Activated CD4-positive, alpha-beta T cell treated with anti-CD3 and anti-CD28 coated beads for 36 hours (primary cell): ENCODE measurements at places on chromosomes 1 and 21. TPM values are rescaled to one million over a fixed set of nuclear protein-coding genes. Genes with fewer than 3 reads are reported as not detected.
A peak's percentile ranks its signal among the peaks of the same experiment; 100 is the strongest.

Gene KCNJ9
- 0.04 TPM for total RNA-seq

DNA sequence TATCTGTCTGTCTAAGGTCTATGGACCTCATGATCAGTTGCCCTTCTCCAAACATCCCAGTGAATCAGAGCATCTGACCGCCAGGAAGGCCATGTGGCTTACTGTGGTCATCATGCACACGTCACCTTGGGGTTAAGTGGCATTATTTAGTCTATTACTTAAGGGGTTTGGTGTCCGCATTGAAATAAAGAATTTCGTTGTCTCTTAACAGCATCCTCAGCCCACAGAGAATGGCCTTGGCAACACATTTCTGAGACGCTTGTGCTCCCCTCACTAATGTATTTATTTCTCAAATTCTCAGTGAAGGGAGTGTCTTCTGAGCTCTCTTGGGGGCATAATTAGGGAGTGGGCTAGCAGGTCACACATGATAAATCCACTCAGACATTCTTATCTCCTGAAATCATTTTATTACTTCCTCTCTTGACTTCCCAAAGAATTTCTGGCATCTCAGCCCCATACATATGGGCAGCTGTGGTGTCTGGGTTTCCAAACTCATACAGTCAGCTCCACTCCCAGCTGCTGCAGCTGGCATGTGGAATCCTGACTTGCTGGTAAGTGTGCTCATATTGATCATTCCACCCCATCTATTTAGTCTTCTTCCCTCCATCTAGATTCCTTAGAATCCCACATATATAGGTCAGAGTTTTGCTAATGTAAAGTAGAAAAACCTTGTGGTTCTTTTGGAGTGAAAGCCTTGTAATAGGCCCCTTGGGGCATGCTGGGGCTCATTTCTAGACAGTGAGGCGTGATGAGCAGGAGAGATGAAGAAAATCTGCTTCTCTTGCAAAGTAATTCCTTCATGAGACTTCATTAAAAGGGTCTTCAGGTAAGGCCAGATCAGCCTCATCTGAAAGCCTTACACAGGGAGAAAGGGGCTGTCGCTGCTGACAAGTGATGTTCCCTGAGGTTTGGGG, 110.5 kb downstream of the HHAT start:
- DNase-seq, result no peak

GRCh38 chr1:181425566-181425965, 57.8 kb upstream of the CACNA1E start:
- DNase-seq, result no peak

GRCh38 chr1:27668121-27668807, 3.7 kb downstream of the IFI6 start:
- DNase-seq, result no peak

DNA sequence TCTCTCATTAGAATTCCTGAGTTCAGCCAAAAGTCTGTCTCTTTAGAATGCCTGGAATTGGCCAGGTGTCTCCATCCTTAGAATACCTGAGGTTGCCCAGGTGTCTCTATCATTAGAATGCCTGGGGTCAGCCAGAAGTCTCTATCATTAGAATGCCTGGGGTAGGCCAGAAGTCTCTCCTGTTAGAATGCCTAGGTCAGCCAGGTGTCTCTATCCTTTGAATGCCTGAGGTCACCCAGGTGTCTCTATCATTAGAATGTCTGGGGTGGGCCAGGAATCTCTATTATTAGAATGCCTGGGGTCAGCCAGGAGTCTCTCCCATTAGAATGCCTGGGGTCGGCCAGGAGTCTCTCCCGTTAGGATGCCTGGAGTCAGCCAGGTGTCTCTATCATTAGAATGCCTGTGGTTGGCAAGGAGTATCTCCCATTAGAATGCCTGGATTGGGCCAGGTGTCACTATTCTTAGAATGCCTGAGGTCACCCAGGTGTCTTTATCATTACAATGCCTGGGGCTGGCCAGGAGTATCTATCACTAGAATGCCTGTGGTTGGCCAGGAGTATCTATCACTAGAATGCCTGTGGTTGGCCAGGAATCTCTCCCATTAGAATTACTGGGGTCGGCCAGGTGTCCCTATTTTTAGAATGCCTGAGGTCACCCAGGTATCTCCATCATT, 43.0 kb downstream of the RNF187 start:
- DNase-seq, result no peak

Gene PDC
- total RNA-seq, result not detected

- no peak for DNase-seq
Measured at GRCh38 chr1:110771245-110772022, 96.7 kb upstream of the KCNA3 start.

- DNase-seq, result no peak
Measured at GRCh38 chr1:6197746-6198427, 1.5 kb downstream of the RPL22 start.

DNA sequence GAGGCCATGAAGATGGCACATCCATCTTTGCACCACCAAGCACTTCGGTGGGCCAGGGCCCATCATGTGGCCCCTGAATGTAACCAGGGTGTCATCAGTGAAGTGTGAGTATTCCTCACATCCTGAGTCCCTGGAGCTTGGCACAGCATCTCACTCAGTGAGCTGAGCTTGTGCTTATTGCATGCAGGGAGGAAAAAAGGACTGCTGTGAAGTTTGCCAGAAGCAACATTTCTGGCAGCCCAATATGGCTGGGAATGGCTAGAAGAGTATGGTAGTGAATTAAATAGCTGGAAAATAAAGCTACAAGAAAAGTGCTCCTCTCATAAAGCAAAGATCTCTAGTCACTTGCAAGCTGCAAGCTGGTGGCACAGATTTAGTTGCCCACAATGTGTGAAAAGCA, 109.3 kb downstream of the TNFSF18 start:
- DNase-seq, result no peak

DNA sequence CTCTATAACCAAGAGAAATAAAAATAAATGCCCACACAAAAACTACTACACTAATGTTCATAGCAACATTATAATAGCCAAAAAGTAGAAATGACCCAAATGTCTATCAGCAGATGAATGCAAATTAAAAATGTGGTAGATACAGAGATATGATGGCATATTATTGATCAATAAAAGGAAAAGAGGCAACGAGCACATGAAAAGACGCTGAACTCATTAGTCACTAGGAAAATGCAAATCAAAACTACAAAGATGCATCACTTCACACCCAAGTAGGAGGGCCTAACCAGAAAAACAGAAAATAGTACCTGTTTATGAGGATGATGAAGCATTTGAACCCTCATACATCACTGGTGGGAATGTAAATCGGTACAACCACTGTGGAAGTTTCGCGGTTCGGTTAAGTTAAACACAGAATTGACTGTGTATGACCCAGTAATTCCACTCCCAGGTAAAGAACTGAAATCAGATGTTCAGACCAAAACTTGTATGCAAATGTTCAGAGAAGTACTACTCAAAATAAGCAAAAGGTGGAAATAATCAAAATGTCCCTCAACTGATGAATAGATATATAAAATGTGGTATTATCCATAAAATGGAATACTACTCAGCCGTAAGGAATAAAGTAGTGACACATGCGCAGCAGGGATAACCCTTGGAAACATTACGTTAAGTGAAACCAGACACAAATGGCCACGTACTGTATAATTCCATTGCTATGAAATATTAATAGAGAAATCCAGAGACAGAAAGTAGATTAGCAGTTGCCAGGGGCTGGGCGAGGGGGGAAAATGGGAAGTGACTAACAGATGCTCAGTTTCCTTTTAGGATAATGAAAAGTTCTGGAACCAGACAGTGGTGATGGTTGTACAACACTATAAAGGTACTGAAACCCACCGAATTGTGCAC, 3.1 kb downstream of the USP48 start:
- peak; percentile 83 for DNase-seq

Gene IFFO2
- 62.7 TPM for total RNA-seq

GRCh38 chr21:35077975-35078374, 28.9 kb upstream of the RUNX1 start:
- DNase-seq, result no peak

Gene FGR
- total RNA-seq, result 0.11 TPM

DNA sequence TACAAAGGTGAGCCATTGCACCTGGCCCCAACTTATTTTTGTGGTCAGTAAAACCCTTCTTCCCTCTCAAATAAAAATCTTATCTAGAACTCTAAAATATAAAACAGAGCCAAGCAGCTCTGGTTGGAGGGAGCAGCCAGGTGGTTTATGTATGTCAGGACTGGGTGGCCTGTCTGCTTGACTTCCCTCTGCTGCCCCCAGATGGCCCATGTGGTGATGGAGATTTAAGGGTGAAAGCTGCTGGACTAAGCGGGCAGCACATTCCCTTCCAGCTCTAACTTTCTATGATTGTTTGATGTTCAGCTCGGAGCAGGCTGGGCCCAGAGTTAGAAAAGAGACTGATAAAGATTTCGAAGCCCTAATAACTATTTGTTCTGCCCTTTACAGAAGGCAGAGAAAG, 11.9 kb upstream of the PAQR6 start:
- no peak for DNase-seq

Gene NOTCH2
- 41.9 TPM for total RNA-seq

- DNase-seq, result peak; percentile 7
Measured at GRCh38 chr1:214957330-214958137, 125.0 kb upstream of the KCNK2 start.

DNA sequence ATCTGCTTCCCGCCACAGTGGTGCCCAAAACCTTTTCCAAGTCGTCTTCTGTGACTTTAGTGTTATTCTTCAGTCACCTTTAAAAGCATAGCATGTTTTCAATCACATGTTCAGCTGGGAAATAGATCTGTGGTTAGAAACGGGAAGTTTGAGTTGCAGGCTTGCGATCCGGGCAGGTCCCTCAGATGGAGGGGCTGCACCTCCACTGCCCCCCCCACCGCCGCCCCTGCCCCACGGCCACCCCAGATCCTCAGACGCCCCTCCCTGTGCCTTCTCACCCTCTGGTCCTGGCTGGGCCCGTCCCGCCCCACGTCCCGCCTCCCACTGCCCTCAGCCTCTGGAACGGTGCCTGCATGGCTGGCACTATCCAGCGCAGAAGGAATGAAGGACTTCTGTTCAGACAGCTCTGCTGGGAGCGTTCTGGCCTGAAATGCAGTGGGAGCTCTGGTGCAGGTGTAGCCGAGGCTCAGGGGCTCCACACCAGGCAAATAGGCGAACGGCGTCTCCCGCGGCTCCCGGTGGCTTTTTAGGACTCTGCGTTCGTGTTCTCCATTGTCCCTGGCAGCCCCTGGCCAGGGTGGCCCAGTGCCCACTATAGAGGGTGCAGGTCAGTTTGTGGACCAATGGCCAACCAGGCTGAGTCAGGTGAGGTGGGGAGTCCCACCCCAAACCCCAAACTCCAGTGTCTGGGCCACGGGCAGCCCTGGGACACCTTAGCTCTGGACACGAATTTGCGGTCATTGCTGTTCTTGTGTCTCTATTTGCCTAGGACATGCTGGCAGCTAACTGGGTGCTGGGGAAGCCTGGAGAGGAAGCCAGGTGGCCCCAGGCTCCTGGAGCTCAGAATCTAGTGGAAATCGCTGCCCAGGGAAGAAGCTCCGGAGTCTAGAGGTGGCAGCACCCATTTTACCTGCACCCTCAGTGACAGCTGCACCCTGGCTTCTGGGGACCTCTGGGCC, 67.1 kb downstream of the FAAP20 start:
- DNase-seq, result no peak

- DNase-seq, result no peak
Measured at GRCh38 chr1:245679821-245680780, 525.3 kb downstream of the KIF26B start.

GRCh38 chr1:63320022-63320721, 2.2 kb upstream of the FOXD3 start:
- DNase-seq, result no peak

DNA sequence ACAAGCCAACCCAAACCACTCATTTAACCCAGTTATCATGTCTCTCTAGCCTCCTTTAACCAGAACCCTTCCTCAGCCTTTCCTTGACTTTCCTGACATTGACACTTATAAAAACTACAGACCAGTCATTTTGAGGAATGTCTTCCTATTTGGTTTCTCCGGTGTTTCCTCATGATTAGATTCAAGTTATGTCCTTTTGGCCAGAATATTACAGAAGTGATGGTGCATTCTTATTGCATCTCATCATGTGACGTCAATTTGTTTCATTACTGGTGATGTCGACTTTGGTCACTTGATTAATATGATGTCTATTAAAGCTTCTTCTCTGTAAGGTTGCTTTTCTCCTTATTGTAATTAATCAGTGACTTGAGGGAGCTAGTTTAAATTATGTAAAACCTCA, 6.1 kb upstream of the RCSD1 start:
- DNase-seq, result no peak

DNA sequence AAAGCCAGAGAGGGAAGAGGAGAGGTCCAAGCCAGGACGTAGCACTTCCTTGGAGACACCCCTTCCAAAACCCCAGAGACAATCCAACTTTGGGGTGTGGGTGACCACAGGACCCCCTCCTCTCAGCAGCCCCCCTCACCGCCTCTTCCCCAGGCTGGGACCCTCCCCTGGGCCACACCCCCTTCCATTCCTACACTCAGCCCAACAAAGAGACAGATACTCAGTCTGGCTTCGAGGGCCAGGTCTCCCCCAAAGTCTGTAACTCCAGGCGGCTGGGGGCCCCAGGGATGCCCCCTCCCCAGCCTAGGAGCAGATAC, 1.4 kb downstream of the MEX3A start:
- DNase-seq, result no peak

- no peak for DNase-seq
Measured at GRCh38 chr1:186977266-186977957, 148.7 kb downstream of the PLA2G4A start.

- DNase-seq, result peak; percentile 95
Measured at GRCh38 chr1:203289281-203289981, 15.9 kb upstream of the BTG2 start.

GRCh38 chr1:201361652-201362504, 15.6 kb downstream of the TNNT2 start:
- DNase-seq, result peak; percentile 62

DNA sequence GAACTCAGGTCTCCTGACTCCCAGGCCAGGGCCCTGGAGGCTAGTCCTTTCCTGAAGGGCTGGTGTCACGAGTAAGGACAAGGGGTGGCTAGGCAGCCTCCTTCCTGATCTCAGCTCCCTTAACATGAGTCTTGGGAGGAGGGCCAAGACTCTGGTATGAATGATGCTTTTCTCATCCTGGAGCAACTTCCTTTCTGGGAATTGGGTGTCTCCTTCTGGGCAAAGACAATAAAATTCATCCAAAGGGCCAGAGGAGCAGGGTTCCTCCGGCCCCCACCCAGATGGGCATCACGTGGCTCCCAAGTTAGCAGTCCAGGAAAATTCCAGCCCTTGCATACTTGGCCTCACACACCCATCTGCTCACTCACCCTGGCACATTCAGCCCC, at the start of gene FAM167B:
Gene FAM167B, plus strand, starts transcription at position 335 of the 386 bp plus-strand sequence. CDS start 200 bp downstream, outside the sequence.
- DNase-seq, result no peak

DNA sequence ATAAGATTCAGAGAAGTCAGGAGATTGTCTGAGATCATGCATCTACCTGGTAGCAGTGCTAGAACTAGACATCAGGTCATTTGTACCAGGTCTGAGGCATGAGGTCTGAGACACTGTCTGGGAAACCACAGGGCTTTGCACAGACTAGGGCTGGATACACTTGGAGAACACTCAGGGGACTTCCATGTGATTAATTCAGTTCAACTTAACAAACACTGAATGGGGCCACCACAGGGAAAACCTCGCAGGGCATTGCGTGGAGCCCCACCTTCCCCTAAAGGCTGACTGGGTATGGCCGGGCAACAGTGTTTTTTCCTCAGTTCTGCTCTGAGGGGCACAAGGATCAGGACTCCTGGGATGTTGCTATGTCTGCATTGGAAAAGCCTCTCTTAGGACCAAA, 86.5 kb upstream of the WARS2 start:
- no peak for DNase-seq

GRCh38 chr1:93000291-93000690, 39.0 kb upstream of the DIPK1A start:
- DNase-seq, result no peak

Gene ARHGEF11
- total RNA-seq, result 4.8 TPM
